ENCODE measurements at places on chromosomes 7 and 10. TPM values are rescaled to one million over a fixed set of nuclear protein-coding genes. Genes with fewer than 3 reads are reported as not detected.

The CALCR gene
- not detected for total RNA-seq

DNA sequence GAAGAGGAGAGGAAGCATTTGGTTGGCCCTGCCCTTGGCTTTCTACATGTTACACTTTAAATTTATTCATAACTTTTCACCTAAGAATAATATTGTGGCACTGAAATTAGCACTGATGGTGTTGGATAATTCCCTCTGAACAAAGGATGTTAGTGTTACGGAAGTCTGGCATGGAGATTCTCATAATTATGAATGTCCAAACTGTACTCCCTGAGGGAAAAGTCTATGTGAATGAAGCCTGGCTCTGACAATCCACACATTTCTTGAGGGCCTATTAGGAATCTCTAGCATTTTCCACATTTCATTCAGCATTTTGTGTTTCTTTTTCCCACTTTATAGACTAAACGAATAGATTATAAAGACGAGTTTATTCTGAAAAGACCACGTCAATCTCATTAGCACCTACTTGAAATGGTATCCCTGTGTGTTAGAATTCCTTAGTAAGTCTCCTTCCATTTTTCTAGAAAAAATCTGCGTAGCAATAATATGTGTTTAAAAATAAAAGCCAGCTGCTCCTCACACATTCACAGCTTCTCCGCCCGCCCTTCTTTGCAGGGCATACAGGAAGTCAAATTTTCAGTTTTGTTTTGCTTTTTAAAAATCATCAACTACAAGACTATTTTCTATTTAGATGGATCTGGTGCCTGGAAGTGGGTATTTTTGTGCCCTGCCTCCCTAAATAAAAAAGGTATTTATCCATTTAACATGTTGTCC is 131.8 kb upstream of the PALS2 start:
- DNase-seq = no peak

GRCh38 chr7:123966936-123967335 is 41.9 kb downstream of the SPAM1 start:
- DNase-seq = no peak

DNA sequence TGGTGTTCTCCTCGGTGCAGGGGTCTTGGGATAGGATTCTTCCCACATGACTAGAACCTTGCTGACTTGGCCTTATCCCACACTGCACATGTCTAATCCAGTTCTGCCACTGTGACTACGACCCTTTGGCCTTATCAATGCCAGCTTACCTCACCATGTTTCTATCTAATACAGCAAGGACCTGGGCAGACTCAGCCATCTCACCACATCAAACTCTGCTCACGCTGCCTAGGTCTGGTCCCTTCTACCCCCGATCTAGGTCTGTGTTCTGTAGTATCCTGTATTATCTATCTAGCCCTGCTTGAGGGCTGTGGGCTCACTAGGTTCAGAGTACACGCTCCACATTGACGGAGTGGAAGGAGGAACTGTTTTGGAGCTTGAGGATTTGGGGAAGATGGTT is 282.4 kb downstream of the HPSE2 start:
- DNase-seq = no peak

DNA sequence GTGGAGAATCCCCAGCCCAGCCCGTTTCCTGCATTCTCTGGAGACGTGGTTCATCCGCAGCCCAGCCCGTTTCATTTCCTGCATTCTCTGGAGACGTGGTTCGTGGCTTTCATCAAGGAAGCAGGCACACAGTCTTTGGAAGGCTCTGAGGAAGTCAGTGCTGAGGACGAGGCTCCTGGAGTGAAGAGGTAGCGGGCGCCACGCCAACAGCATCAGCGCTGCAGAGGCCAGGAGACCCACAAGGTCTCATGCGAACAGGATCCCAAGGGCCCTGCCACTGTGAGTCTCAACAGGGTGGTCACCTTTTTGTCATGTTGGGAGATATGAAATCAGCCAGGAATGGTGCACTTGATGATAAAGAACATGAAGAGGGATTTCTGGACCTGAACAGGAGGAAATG is 12.4 kb upstream of the TCERG1L start:
- no peak for DNase-seq

DNA sequence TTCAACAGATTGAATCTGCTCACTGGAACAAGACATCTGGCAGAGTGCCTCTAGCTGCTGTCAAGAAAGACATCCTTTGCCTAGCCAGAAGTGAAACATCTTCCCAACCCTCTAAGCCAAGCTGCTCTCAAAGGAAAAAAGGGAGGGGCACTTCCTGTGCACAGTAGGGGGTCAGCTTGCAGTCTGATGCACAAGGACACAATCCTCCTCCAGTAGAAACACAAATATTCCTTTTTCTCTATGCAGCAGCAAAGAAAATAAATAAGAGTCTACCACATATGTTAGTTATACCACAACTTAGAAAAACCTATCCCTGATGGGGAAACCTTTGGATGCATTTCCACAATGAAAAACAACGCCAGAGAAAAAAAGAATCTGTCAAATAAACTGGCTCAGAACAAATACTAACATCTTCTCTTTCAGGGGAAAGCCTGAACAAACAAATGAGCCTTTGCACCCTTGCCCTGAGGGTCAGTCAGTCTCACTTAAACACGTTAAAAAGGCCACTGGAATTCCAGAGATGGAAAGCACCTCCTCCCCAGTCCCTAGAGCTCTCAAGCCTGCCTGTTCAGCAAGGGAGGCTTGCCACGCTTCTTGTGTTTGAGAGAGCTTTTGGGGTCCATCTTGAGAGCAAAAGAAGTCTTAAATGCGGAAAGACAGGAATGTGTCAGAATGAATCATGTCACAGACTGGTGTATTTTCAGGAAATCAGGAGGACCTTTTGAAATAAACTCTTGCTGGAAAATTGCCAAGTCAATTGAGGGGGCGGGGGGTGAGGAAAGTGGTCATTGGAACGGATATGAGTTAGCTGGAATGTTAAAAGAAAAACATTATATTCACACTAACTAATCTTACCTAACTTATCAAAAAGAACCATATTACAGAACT is 7.5 kb downstream of the LAMB1 start:
- DNase-seq = no peak

Data from vagina (tissue), 2 donors.